ENCODE measurements at places on chromosomes 1 and 21.

GRCh38 chr1:39427374-39427773 is 64.1 kb upstream of the BMP8A start:
- no peak for DNase-seq

DNA sequence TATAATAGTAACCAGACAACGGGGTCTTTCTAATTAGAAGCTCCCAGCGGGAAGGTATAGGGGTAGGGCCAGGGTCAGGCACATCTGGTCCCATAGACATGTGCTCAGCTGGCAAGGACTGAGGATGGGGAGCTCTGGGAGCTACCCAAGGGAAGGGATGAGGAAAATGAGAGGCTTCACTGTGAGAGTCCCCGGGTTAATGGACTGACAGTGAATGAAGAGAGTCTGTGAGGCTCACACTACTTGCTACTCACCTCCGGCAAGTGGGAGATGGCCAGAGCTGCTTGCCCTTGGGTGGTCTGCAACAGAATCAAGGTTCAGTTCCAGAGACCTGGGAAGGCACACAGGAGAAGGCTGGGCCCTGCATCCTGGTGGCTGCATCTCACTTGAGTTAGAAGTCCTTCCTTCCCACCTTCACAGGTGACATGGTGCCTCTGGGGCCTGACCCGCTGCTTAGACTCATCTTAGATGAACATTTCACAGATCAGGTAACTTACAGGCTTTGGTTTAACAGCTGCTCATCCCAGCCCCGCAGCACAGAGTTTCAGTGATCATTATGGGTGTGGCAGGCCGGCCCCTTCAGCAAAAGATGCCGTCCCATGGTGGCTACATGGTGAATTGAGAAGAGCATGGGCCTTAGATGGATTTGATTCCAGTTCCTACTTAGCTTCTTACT is 31.7 kb downstream of the EIF2D start:
- no peak for DNase-seq

- DNase-seq, result no peak
Observed at GRCh38 chr1:42137766-42138165, 15.4 kb upstream of the GUCA2B start.

GRCh38 chr1:70112838-70113237 is 92.5 kb downstream of the LRRC40 start:
- DNase-seq, result no peak

GRCh38 chr1:47951545-47952235 is 45.5 kb downstream of the TRABD2B start:
- DNase-seq, result no peak

GRCh38 chr1:205190845-205191577 is 20.5 kb downstream of the DSTYK start:
- no peak for DNase-seq

GRCh38 chr1:28510273-28510969 is 4.6 kb downstream of the RCC1 start:
- no peak for DNase-seq

DNA sequence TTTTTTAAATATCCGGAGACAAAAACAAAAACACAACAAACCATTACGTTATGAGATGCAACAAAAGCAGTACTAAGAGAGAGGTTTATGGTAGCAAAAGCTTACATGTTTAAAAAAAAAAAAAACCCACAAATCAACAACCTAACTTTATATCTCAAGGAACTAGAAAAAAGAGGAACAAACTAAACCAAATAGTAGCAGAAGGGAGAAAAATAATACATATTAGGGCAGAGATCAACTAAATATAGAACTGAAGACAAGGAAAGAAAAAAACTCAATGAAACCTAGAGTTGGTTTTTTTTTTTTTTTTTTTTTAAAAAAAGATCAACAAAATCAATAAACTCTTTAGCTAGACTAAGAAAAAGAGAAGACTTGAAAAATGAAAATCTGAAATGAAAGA is 34.9 kb downstream of the ZNF644 start:
- no peak for DNase-seq

- DNase-seq, result no peak
Observed at GRCh38 chr1:84584126-84584525, 9.9 kb upstream of the CTBS start.

DNA sequence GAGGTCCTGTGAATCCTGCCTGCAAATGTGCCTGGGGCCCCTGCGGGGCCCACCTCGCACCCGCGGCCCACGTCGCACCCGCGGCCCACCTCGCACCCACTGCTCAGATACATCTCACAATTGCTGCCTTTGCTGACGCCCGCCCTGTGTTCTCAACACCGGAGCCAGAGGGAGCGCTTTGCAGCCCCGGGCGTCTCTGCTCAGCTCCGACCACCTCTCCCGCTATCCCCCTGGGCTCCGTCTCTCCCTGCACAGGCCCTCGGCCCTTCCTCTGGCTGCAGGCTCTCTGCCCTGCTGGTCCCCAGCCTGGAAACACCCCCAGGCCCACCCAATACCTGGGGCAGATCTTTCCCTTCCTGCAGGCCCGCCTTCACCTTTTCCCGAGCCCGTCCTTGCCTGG is 44.8 kb downstream of the TP73 start:
- no peak for DNase-seq

- no peak for DNase-seq
Observed at GRCh38 chr1:2934156-2934540, 87.1 kb upstream of the ACTRT2 start.

GRCh38 chr1:42177541-42177981 is 13.0 kb upstream of the GUCA2A start:
- peak; percentile 83 for DNase-seq

GRCh38 chr1:31666263-31666963 is 21.7 kb upstream of the PEF1 start:
- DNase-seq, result no peak

DNA sequence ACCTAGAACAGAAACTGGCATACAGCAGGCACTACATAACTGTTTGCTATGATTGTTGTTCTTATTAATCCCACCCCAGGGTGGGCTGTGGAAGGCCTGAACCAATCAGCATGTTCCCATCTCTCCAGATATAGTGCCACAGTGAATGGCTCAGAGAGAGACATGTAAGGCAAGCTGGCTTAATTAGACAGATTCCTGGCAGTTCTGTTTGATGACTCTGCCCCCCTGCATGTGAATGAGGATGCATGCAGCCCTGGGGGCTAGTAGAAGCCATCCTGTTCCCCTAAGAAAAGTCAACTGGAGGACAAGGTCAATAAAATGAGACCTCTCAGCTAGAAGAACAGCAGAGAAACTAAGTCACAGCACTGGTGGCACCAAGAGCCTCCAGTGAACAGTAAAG is 130.3 kb downstream of the GLIS1 start:
- no peak for DNase-seq

- DNase-seq, result no peak
Observed at GRCh38 chr1:175862408-175862807, 119.0 kb upstream of the TNR start.

DNA sequence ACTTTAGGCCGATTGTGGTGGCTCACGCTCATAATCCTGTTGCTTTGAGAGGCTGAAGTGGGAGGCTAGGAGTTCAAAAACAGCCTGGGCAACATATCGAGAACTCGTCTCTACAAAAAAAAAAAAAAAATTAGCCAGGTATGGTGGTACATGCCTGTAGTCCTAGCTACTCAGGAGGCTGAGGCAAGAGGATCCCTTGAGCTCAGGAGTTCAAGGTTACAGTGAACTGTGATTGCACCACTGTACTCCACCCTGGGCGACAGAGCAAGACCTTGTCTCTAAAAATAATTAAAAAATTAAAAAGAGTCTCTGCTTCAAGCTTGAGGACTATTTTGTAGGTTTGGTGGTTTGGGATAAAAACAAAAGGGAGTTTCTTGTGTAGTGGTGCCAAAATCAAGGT is 21.2 kb downstream of the KDM1A start:
- DNase-seq, result no peak

GRCh38 chr1:208950206-208950605 is 633.3 kb upstream of the CAMK1G start:
- no peak for DNase-seq

- peak; percentile 26 for DNase-seq
Observed at GRCh38 chr1:219427989-219428388, 184.9 kb downstream of the ZC3H11B start.

DNA sequence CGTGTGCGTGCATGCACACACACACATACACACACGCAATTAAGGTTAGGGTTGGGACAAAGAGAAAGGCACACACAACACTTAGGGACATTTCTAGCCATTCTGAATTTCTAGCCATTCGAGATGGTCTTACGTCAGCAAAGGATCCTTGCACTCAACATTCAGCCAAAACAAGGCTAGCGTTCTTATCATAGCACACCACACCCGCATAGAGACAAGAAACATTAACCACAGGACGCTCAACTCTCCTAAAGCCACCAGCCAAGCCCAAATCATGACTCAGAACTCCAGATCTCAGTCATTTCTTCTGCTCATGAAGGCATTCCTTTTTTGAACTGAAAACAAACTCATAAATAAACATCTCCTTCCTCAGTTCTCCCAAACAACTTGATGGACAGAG is 106.8 kb downstream of the LMO4 start:
- no peak for DNase-seq

DNA sequence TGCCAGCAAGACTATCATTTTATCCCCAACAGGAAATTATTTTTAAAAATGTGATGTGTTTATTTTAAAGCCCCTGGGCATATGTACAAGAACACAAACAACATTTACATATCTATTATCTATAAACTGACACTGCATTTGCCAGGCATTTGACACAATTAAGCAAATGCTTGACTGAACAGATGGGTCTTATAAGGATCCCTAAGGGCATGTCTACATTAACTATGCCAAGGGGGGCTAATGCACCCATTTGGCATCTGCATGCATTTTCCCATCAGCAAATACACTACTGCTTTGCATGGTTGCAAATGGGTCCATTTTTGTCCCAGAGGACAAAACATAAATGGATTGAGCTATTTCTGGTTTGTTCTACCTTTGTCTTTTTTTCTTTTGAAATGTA is 884.8 kb upstream of the B3GALT2 start:
- DNase-seq, result no peak

- DNase-seq, result no peak
Observed at GRCh38 chr1:241696172-241696814, 44.2 kb downstream of the WDR64 start.

GRCh38 chr1:192580351-192580962 is 4.9 kb downstream of the RGS1 start:
- DNase-seq, result peak; percentile 36

DNA sequence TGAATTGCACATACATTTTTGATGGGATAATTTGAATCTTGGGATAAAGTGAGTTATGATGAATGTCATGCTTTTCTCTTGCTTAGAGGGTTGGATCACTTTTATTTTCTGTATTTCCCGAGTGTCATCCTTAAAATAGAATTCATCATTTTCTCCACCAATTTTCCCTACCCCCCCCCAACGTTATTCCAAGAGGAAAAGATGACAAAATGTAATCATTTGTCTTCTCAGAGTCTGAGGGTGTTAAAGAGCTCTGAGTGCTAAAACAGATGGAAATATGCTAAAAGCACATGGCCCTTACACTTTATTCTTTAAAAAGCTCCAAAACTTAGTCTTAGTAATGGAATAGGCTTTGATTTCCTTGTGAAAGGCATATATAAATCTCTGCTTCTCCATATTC is 81.4 kb downstream of the CHRM3 start:
- DNase-seq, result no peak

GRCh38 chr1:52876843-52877242 is 34.3 kb downstream of the ZYG11A start:
- DNase-seq, result no peak

- DNase-seq, result no peak
Observed at GRCh38 chr21:37593015-37593414, 226.4 kb downstream of the DYRK1A start.

GRCh38 chr21:44437696-44438431 is 17.4 kb upstream of the LRRC3 start:
- DNase-seq, result no peak

DNA sequence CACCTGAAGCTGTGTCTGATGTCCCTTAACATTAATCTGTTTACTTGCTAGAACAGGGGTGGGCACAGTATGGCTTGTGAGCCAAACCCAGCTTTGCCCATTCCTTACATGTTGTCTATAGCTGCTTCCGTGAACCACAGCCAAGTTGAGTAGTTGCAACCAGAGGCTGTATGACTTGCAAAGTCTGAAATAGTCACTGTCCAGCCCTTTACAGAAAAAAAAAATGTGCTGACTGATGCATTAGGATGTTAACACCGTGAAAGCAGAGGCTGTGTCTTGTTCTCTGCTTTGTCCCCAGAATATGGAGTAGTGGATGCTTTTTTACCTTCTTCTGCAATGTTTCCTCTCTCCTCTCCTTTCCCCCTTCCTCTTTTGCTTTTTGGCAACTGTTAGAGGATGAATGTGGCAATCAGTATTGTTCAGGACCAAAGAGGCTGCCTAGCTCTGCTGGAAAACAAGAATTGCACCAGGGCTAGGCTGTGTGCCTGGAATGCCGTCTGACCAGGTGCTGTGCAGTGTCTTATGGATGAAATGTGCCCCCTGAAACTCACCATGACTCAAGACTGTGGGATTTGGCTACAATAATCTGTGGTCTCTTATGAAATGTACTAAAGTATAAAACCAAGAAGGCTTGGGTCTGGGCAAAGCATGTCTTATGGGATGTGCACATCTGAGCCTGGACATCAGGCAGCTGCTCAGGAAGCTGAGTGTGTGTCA is 79.6 kb upstream of the GCLM start:
- peak; percentile 57 for DNase-seq

DNA sequence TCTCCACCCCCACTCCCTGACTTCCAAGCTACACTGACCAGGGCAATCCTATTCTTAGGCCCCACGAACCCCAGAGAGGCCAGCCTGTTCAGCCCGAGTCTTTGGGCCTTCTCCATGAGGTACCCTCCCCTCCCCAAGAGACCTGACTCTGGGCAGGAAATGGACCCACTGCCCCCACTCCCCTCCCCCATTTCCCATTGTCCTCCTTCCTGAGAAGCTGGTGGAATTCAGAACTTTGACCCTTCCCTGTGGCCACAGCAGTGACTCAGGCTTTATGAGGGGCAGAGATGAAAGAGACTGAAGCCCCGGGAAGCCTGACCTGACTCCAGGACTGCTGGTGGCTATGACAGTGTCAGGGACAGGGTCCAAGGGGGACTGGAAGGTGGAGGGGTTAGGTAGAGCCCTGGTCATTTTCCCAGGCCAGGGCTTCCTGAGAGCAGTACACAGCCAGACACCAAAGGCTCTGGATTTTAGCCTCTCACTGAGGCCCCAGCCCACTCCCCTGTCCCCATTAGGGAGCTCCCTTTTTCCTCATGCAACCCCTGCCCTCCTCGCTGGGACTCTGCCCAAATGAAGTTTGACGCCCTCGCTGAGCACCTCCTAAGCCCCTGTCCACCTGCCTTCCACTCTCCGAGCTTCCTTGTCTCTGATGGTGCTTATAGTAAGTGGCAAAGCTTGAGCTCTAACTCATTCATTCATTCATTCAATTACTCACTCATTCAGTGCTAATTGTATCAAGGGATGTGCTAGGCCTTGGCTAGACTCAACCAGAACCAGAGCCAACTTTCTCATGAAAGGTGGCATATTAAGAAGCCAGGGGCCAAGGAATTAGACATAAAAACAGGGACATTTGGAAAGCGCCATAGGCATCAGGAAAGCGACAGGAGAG is 3.0 kb downstream of the CRYBG2 start:
- no peak for DNase-seq

- DNase-seq, result no peak
Observed at GRCh38 chr21:46357335-46357604, 33.3 kb downstream of the PCNT start.

GRCh38 chr21:14243874-14244273 is 27.9 kb downstream of the RBM11 start:
- no peak for DNase-seq

Measured in fibroblast of skin of left quadriceps (primary cell).